ENCODE measurements at places on chromosomes 12 and 14. TPM values are rescaled to one million over a fixed set of nuclear protein-coding genes. Genes with fewer than 3 reads are reported as not detected.

The PPFIA2 gene
- total RNA-seq = 5.4 TPM

The MUCL1 gene
- not detected for total RNA-seq

The SENP1 gene
- total RNA-seq = 24.1 TPM

The CABP1 gene
- not detected for total RNA-seq

DNA sequence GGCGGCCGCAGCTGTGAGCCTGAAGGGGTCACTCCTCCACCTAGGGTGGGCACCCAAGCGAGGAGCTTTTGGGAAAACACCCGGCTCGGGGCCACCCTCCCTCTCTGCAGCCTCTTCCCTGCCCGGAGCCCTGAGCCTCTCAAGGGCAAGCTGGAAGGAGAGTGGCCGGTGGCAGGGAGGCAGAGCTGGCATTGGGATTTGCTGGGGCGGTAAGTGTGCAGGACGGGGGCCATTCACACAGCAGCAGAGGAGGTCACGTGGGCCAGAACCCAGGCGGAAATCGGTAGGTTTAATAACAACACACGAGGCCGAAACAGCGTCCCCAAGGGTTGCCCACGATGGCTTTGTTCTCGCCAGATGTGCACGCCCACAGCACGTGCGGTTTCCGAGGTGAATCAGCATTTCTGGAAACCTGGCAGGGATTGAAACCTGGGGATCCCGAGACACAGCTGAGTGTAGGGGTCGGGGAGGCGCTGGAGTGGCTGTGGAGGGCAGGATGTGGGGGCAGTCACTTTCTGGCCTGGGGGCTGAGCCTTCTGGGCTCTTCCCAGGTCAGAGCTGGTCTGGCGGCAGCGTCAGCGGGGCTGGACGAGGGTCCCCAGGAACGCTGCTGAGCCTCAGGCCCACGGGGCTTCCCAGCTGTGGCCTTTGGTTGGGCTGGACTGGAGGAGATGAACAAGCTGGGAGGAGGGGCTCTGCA, 23.5 kb downstream of the NOC4L start:
- no peaks in the 10 kb centered on the region for H3K36me3 ChIP-seq
- H3K27ac ChIP-seq = no peak overlapping the region
- H3K4me1 ChIP-seq = no peaks in the 10 kb centered on the region
- no peak for DNase-seq
- no peak overlapping the region for H3K4me3 ChIP-seq

The C12orf54 gene
- not detected for total RNA-seq

The C3AR1 gene
- total RNA-seq = 1.0 TPM

DNA sequence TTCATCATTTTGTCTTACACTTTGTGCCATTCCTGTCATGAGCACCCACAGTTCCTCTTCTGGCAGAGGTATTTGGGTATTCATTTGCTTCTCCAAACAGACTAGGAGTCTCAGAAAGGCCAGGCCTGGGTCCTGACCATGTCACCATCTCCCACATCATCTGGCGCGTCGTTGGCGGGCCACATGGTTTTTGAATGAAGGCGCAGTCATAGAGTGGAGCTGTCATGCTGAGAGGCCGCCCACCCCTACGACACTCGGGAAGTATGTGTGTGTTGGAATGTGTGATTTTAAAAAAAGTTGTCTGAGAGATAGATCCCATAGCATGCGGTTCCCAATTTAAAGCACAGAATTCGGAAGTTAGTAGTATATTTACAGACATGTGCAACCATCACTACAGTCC, 15.6 kb upstream of the TTC7B start:
- no peak overlapping the region for H3K27ac ChIP-seq
- H3K4me1 ChIP-seq = no peaks in the 10 kb centered on the region
- H3K36me3 ChIP-seq = no peaks in the 10 kb centered on the region
- no peak overlapping the region for H3K4me3 ChIP-seq
- DNase-seq = no peak

The SYCP3 gene
- total RNA-seq = not detected

DNA sequence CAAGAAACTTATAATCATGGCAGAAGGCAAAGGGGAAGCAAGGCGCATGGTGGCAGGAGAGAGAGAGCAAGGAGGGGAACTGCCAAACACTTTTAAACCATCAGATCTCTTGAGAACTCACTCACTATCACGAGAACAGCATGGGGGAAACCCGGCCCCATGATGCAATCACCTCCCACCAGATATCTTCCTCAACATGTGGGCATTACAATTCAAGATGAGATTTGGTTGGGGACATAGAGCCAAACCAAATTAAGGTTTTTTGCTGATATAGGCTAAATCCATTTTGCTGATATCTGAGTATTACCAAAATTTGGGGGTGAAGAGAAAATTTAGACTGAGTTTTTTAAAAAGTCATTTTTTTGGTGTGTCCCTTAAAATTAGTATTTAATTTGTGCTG, 54.9 kb upstream of the TMX1 start:
- no peak for DNase-seq
- H3K36me3 ChIP-seq = no peaks in the 10 kb centered on the region
- no peaks in the 10 kb centered on the region for H3K4me1 ChIP-seq

The CIROP gene
- not detected for total RNA-seq

DNA sequence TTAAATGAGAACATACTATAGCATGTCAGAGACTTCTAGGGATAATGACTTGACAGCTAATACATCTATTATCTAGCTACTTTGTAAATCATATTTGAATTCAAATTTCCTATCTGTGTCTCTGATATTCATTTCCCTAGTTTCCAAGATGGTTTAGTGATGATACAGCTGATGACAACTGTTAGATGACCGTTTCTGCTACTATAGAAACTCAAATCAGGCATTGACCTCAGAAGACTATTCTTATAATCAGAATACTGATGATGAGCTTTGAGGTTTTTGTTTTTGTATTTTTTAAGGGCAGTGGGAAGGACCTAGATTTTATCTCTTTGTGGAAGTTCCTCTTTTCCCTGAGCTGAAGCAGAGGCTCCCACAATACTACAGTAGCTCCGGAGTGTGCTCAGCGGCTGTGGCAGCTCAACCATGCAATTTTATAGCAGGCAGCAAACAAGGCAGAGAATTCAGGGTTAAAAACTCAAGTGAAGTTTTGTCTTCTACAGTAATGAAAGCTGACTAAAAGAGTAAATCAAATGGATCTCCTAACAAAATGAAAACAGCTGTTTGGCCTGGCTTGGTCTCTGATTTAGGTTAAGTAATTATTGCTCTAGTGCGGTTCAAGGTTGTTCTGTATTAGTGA, 145.1 kb downstream of the SLC25A21 start:
- H3K36me3 ChIP-seq = no peaks in the 10 kb centered on the region
- H3K27me3 ChIP-seq = no peaks in the 10 kb centered on the region
- H3K4me1 ChIP-seq = no peaks in the 10 kb centered on the region
- H3K4me3 ChIP-seq = no peak overlapping the region
- H3K27ac ChIP-seq = no peak overlapping the region

The HOXC12 gene
- total RNA-seq = not detected

The AKAP3 gene
- total RNA-seq = 1.3 TPM

DNA sequence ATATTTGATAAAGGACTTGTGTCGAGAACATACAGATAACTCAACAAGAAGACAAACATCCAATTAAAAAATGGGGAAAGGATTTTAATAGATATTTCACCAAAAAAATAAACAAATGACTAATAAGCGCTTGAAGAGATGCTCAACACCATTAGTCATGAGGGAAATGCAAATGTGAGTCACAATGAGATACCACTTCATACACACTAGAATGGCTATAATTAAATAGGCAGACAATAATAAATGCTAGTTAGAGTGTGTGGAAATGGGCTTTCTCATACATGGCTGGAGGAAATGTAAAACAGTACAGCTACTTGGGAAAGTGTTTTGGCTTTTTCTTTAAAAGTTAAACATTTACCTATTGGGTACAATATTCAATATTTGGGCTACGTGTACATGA, 34.8 kb downstream of the DLK1 start:
- no peak overlapping the region for H3K4me3 ChIP-seq
- H3K27ac ChIP-seq = no peak overlapping the region
- no peaks in the 10 kb centered on the region for H3K27me3 ChIP-seq
- H3K36me3 ChIP-seq = no peaks in the 10 kb centered on the region
- H3K4me1 ChIP-seq = no peaks in the 10 kb centered on the region
- no peak for DNase-seq

DNA sequence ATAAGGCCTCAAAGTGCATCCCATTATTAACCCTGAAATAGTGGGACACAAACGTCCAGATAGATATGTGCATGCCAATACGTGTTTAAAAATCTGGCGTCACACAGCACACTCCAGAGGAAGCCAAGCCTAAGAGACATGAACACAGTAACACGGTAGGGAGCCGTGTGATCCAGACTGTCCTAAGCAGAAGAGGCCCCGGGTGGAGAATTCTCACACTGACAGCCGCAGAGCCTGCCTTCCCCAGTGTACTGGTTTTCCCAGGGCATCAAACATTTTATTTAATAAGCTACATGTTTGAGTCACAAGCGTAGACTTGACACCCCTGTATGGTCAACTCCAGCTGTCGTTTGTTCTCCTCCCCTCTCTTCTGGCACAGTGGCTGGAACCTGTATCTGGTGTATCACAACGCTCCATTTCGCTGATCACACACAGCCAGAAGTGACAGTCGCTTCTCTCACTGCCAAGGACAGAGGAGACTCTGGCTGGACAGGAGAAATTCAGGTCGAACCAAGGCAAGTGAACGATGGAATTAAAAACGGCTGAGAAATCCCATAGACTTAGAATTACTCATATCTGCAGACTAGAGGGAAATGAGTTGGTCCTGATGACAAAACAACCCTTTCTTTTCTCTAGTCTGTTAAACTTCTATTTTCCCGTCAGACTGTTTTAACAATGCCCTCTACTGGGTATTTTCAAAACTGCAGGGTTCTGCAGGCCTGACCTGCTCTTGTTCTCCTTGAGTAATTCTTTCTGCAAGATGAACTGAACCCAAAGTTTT, 359.9 kb downstream of the RGS6 start:
- no peaks in the 10 kb centered on the region for H3K27me3 ChIP-seq
- no peaks in the 10 kb centered on the region for H3K36me3 ChIP-seq
- H3K4me1 ChIP-seq = no peaks in the 10 kb centered on the region
- no peak overlapping the region for H3K27ac ChIP-seq
- no peak overlapping the region for H3K4me3 ChIP-seq

- no peak for DNase-seq
- no peak overlapping the region for H3K4me3 ChIP-seq
- no peaks in the 10 kb centered on the region for H3K4me1 ChIP-seq
- H3K27ac ChIP-seq = no peak overlapping the region
- no peaks in the 10 kb centered on the region for H3K36me3 ChIP-seq
Measured at GRCh38 chr12:97754306-97754705, 291.7 kb downstream of the RMST start.

DNA sequence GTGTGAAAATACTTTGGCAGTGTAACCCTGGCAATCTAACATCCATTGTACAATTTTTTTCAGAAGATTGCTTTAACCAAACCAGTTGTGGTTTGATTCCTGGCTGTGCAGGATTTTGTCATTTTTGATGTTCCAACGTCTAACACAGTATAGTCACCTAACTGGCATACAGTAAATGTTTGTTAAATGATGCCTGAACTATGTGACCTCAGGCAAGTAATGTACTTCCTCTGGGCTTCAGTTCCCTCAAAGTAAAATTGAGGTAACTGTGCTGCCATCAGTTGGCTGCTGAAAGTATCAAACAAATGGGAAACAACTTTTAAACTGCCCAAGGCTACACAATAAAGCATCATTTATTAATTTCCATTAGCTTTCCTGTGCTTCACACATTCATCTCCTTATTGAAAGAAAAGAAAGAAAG, 4.3 kb downstream of the TM7SF3 start:
- H3K4me1 ChIP-seq = no peaks in the 10 kb centered on the region
- no peak for DNase-seq
- H3K36me3 ChIP-seq = no peaks in the 10 kb centered on the region
- no peak overlapping the region for H3K27ac ChIP-seq

The C14orf132 gene
- 60.1 TPM for total RNA-seq

GRCh38 chr12:78167510-78167909, 336.8 kb downstream of the NAV3 start:
- DNase-seq = no peak
- H3K4me3 ChIP-seq = no peak overlapping the region
- H3K27me3 ChIP-seq = no peaks in the 10 kb centered on the region
- H3K27ac ChIP-seq = no peak overlapping the region

GRCh38 chr14:93232159-93232558, 25.1 kb downstream of the UBR7 start:
- no peaks in the 10 kb centered on the region for H3K27me3 ChIP-seq
- H3K4me1 ChIP-seq = no peaks in the 10 kb centered on the region
- H3K27ac ChIP-seq = no peak overlapping the region
- H3K4me3 ChIP-seq = no peak overlapping the region

- DNase-seq = peak; percentile 79
- no peaks in the 10 kb centered on the region for H3K4me1 ChIP-seq
- no peaks in the 10 kb centered on the region for H3K27me3 ChIP-seq
- no peak overlapping the region for H3K4me3 ChIP-seq
Measured at GRCh38 chr12:57124261-57124877, 3.9 kb upstream of the LRP1 start.

DNA sequence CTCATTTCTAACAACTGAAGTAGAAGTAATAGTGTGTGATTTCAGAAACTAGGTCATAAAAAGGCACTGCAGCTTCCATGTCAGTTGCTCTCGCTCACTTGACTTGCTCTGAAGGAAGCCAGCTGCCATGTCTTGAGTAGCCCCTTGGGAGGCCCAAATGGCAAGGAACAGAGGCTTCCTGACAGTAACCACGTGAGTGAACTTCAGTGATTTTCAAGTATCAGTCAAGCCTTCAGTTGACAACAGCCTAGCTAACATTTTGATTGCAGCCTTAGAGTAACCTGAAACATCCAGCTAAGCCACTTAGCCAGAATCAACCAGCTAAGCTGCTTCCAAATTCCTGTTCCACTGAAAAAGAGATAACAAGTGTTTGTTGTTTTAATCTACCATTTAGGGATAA, 26.7 kb downstream of the TOGARAM1 start:
- DNase-seq = peak; percentile 24
- H3K36me3 ChIP-seq = no peaks in the 10 kb centered on the region
- no peaks in the 10 kb centered on the region for H3K4me1 ChIP-seq
- no peaks in the 10 kb centered on the region for H3K27me3 ChIP-seq
- H3K4me3 ChIP-seq = no peak overlapping the region

The TBX3 gene
- 11.0 TPM for total RNA-seq

The OTOGL gene
- 1.6 TPM for total RNA-seq

DNA sequence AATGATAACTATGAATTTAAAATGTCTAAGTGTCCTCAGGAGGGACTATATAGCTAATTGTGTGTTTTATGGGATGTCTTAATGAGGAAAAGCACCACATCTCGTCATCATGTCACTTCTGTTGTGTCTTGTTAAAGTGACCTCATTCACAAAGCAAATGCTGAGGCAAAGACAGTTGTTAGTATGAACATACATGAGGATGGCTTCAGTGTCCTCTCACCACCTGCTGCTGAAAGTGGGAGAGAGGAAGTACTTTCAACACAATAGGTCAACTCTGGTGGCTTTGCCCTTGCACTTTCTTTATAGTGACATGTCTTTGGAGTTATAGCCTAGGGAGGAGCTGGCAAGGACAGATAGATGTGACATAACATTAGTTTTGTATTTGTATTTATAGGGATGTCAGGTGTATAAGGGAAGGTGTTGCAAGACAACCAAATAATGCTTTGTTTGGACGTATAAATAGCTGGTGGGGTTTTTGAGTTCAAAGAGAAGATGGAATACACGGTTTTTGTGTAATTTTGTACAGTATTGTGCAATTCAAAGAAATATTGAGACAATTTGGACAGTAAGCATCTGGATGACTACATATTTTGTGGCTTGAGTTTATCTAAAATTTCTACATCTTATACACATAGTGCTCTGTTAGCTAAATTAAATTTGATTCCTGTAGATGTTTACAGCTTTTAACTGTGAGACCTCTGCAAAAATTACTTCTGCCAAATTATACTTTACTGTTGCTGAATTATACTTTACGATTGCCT, 131.7 kb upstream of the ATP2B1 start:
- H3K36me3 ChIP-seq = no peaks in the 10 kb centered on the region
- H3K4me3 ChIP-seq = no peak overlapping the region
- H3K27ac ChIP-seq = no peak overlapping the region
- DNase-seq = no peak
- H3K4me1 ChIP-seq = peaks cover 4% of the 10 kb centered on the region

The ATL1 gene
- 15.9 TPM for total RNA-seq
